ENCODE measurements at places on chromosomes 5 and 9.

DNA sequence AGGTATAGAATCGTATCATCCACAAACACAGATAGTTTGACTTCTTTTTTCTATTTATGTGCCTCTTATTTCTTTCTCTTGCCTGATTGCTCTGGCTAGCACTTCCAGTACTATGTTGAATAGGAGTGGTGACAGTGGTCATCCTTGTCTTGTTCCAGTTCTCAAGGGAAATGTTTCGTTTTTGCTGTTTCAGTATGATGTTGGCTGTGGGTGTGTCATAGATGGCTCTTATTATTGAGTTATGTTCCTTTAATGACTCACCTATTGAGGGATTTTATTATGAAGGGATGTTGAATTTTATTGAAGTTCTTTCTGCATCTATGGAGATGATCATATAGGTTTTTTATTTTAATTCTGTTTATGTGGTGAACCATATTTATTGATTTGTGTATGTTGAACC, 70.3 kb downstream of the ENC1 start:
- DNase-seq = no peak

GRCh38 chr5:82749461-82749820, 327.8 kb downstream of the TMEM167A start:
- no peak for DNase-seq

DNA sequence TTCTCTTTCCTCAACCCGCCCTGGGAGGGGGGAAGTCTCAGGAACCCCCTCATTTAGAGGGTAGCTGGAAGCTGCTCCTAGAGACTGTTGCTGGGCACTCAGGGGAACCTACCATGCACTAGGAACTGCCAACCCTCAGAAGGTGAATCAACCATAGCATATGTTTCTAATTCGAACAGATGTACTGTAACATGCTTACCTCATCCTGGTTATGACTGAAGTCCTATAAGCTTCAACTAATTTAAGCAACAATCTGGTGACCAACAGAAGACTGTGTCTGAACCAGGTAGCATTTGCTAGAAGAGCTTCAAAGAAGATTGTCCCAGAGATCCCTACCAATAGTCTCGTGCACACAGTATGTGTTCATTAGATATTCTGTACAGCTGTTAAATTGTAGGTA, 5.7 kb upstream of the PRDM6 start:
- no peak for DNase-seq

- no peak for DNase-seq
Observed at GRCh38 chr9:1440256-1440655, 390.1 kb downstream of the DMRT2 start.

DNA sequence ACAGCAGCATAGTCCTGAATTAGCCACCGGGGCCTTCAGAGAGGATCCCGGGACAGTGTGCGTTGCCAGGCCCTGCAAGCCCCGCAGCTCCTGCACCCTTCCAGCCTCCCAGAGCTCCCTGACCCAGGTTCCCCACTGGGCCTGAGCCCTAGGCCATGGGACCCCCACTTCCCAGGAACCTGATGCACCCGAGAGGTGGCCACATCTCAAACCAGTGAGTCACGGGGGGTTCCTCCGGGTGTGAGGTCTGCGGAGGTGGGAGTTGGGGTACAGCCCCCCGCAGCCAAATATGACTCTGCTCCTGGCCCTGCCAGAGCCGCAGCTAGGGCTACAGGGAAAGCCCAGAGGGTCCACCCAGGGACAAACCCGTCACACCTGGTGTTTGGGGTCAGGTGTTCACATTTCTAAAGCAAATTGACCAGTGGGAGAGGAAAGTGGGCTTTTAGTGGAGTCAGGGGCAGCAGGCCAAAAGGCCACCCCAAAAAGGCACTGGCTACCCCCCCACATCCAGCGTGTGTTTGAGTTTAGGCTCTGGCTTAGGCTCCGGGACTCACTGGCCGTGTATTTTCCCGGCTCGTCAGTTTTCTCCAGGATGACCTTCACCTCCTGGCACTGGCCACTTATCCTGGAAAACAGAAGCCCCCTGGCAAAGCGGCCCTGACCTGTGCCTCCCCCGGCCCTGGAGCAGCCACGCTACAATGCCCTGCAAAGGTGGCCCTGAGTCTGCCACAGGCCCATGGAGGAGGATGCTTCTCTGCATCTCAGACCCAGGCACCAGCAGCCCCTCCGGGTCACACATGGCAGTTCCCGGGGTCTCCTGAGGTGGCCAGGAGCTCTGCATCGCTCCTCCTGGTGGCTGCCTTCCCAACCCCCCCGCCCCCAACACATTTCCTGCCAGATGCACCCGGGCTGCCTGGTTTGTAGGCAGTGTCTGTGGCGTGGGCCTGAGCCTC, 17.4 kb upstream of the OBP2B start:
- DNase-seq = no peak

- no peak for DNase-seq
Observed at GRCh38 chr9:38526591-38526990, 93.8 kb downstream of the ANKRD18A start.

DNA sequence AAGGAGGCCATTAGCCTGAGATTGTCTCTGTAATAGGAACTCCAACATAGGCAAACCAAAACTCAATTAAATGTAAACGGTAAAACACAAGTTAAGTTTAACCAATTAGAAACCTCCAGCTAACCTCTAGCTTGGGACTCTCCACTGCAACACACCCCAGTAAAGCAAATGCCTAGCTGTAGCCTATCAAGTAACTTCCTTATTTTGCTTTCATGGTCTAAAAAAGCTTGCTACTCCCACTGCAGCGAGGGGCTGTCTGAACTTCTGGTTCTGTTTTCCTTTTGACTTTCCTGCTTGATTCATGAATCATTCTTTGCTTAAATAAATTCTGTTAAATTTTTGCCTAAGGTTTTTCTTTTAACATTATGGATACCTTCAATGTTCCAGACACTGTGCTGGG, 24.4 kb upstream of the C5orf46 start:
- no peak for DNase-seq

GRCh38 chr9:97468658-97469448, 32.6 kb upstream of the TMOD1 start:
- peak; percentile 9 for DNase-seq
